Activated naive CD4-positive, alpha-beta T cell treated with anti-CD3 and anti-CD28 coated beads, Interleukin-2, amount 50 U/mL, for 72 hours (primary cell): ENCODE measurements at places on chromosomes 5 and 9. TPM values are rescaled to one million over a fixed set of nuclear protein-coding genes. Genes with fewer than 3 reads are reported as not detected.

GRCh38 chr5:6436715-6437331 lies 11.8 kb upstream of the UBE2QL1 start:
- no peak for DNase-seq

- no peak for DNase-seq
Observed at GRCh38 chr5:72063219-72063819, 44.0 kb upstream of the MAP1B start.

GRCh38 chr5:11962122-11962521 lies 57.9 kb upstream of the CTNND2 start:
- no peak for DNase-seq

GRCh38 chr5:81077105-81077504 lies 116.9 kb downstream of the RASGRF2 start:
- DNase-seq: no peak

- DNase-seq: no peak
Observed at GRCh38 chr5:170280011-170280493, 17.5 kb downstream of the LCP2 start.

GRCh38 chr5:94316916-94317838 lies 301.2 kb downstream of the KIAA0825 start:
- DNase-seq: no peak

DNA sequence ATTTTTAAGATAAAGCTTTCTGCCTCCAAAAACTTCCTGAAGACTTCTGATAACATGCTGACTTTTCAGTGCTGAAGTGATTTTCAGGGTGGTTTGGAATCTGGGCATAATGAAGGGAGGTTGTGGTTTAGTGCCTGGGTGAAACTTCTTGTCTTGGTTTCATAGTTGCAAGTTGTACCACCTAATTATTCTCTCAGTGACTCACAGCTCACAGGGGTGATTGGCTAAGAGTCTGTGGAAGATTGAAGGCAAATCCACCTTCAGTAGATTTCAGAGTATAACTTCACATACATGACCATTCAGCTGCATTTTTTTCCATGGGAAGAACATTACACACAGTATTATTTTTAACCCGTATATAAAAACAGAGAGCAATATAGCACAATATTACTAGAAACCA lies 199.9 kb downstream of the PTTG1 start:
- DNase-seq: no peak

- no peak for DNase-seq
Observed at GRCh38 chr9:126886034-126886822, 25.8 kb downstream of the ZBTB34 start.

GRCh38 chr5:122401976-122402725 lies 90.1 kb downstream of the SNCAIP start:
- DNase-seq: no peak

Gene KCTD16
- 0.23 TPM for total RNA-seq

Gene LVRN
- 0.31 TPM for total RNA-seq
